ENCODE measurements at places on chromosomes 11 and 22. TPM values are rescaled to one million over a fixed set of nuclear protein-coding genes. Genes with fewer than 3 reads are reported as not detected.

GRCh38 chr22:18078329-18079041, 695 bp downstream of the PEX26 start:
- peak; percentile 63 for DNase-seq

- no peak for DNase-seq
Observed at GRCh38 chr11:105456950-105457349, 152.9 kb upstream of the GRIA4 start.

GRCh38 chr22:29883775-29884097, 762 bp downstream of the MTMR3 start:
- DNase-seq, result no peak

DNA sequence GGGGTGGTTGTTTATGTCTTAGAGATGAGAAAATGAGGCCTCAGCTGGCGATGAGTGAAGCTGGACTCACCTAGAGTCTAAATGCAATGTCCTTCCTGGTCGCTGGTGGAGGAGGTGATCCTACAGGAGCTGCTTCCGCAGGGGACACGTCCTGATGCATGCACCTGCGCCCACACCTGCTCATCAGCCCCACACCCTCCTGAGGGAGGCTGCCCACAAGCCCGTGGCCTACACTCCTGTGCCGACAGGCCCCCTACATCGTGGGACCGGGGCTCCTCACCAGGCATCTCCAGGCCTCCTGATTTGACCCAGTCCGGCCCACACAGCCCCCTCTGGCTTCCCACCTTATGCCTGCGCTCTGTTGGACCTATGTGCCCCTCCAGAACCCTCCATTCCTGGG, 857.2 kb downstream of the TBC1D22A start:
- DNase-seq, result peak; percentile 26

- no peak for DNase-seq
Observed at GRCh38 chr11:57276169-57276970, 39.3 kb upstream of the APLNR start.

DNA sequence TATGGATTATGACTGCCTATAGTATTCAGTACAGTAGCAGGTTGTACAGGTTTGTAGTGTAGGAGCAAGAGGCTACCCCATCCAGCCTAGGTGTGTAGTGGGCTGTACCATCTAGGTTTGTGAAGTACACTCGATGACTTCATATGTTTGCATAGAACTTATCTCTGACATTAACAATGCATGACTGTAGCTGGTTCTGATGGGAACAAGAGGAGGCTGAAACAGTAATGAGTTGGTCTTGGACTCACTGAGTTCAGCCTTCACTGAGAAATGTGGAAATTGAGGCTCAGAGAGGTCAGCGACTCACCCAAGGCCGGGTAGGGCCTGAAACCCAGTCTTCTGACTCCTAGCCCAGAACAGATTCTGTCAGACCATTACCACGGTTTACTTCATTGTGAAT, 13.0 kb downstream of the MYO7A start:
- DNase-seq, result no peak

Gene CRYBB3
- total RNA-seq, result 0.91 TPM
